Left cardiac atrium (tissue), 4 donors: ENCODE measurements at places on chromosomes 1 and 21.

DNA sequence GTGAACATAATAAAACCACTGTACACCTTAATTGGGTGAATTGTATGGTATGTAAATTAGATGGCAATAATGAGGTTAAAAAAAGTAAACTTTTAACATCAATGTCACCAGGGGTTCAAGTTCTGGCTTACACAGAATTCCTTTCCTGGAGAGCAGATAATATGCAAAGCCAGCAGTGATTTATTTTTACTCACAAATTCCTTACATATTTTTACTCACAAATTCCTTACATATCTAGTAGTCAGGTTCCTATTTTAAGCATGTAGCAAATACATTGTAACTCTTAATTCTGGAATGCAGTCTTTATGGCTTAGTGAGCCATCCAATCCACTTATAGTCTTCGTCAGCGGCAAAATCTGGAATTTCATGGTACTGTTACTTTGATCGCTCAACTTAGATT, 1.3 kb upstream of the UBE4B start:
- DNase-seq, result no peak

GRCh38 chr1:205668951-205669340, 11.4 kb downstream of the SLC45A3 start:
- DNase-seq, result no peak

- no peak for DNase-seq
Observed at GRCh38 chr1:98881901-98882300, 122.8 kb downstream of the PLPPR5 start.

- no peak for DNase-seq
Observed at GRCh38 chr1:248923352-248924338, 17.6 kb downstream of the PGBD2 start.

DNA sequence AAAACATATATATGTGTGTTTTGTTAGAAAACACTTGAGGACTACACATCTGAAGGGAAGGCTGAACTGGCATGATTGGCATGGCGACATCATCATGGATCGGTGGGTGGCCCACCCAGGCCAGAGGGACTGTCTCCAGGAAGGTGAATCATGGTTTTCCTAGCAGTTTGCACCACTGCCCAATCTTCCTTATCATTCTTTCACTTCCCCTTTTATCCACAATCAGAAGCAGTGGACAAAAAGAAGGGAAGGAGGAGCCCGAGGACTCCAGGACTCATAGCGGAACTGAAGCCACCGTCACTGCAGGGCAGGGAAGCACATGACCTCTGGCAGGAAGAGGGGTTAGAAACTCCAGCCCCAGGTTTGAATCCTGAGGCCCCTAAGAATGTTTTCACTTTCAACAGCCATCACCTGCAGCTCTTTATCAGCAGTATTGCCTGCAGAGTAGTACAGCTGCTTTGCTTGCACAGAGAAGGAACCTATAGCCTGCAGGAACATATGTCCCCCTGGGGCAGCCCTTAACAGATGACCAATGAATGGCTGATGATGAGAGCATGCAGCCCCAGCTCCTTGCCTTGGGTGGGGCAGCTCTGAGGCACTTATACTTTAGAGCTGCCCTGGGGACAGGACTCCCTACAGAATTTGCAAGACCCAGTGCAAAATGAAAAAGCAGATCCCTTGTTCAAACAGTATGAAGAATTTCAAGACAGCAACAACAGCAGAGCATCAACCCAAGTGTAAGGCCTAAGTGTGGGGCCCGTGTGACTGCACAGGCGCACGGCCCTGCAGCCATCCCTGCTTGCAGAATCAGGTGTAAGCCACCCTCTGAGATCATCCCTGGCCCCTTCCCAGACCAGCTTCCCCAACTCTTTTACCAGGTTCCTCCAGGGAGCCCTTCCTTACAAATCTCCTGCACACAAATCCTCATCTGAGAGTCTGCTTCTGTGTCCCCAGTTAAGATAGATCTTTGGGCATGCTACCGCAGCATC, 241.8 kb upstream of the IRF2BP2 start:
- peak; percentile 51 for DNase-seq

GRCh38 chr1:94872771-94873495, 52.8 kb downstream of the SLC44A3 start:
- no peak for DNase-seq

GRCh38 chr1:228381356-228381755, 25.3 kb downstream of the TRIM11 start:
- no peak for DNase-seq

GRCh38 chr1:118821801-118822200, 166.3 kb downstream of the TBX15 start:
- DNase-seq, result no peak

DNA sequence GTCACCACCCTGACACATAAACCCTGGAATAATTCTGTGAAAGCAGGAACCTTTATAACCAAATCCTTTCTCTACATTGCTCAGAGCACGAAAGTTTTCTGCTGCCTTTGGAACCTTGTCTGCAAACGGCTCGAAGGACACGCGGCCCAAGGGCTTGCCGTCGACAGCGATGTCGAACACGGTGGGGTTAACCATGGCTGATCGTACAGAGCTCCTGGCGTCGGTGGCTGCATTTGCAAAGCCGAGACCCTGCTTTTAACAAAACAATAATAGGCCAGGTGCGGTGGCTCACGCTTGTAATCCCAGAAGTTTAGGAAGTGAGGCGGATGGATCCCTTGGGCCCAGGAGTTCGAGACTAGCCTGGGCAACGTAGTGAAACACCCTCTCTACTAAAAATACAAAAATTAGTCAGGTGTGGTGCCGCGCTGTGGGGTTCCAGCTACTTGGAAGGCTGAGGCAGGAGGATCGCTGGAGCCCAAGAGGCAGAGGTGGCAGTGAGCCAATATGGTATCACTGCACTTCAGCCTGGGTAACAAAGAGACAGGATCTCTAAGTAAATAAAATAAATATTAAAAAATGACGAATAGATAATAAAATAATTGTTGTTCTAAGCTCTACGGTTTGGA, 2.2 kb upstream of the EIF2B3 start:
- no peak for DNase-seq

DNA sequence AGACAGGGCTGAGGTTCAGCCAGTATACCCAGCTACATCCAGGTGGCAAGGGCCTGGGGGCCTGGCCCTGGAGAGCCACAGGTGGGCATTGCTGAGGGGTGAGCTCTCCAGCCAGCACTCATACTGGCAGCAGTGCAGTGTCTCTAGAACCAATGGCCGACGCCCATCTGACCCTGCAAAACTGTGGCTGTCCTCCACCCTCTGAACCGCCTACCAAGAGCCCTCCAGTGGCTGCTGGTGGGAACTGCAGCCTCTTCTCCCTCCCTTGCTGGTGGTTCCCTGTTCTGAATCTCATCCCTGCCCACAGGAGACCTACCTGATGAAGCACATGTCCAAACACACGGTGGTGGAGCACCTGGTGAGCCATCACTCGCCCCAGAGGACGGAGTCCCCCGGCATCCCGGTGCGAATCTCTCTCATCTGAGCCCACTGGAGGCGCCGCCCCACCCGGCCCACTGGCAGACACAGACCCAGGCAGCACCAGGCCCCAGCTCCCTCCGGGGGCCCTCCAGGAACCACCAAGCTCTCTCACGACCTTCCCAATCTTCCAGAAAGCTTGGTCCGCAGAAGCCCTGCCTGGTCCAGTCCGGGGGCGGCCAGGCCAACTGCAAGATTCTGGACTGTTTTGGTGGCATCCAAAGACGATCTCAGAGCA, 22.1 kb downstream of the A3GALT2 start:
- DNase-seq, result peak; percentile 81

DNA sequence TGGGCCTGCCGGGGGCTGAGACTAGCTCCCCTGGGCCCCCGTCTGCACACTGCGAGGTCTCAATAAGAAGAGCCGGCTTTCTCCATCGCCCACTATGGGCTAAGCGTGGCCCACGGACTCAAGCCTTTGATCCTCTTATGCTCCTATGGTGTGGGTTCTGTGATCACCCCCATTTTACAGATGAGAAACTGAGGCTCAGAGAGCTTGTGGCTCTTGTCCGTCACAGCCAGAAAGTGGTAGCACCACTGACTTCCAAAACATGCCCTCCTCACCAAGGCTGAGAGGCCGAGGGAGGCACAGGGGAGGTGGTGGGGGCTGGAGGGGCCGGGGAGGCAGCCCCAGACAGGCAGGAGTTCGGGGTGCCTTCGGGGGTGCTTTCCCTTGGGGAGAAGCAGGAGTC, 39.0 kb upstream of the CASZ1 start:
- DNase-seq, result no peak

DNA sequence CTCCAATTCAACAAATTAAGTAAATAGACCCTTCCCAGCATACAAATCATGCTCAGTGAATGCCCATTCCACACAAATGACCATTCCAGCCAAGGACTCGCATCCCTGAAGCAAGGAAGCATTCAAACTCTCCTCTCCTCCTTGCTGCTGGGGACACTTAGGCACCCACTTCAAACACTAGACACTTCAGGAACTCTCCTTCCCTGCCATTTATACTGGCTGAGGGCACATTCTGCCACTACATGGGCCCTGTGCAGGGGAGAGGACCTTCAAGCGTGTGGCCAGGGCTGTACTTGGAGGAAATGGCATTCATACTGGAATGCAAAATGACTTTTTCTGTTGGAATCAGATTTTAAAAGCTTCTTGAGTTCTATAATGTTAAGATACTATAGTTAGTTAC, 22.3 kb downstream of the GJA5 start:
- DNase-seq, result no peak

GRCh38 chr1:166272155-166272554, 105.4 kb upstream of the FAM78B start:
- no peak for DNase-seq

- peak; percentile 83 for DNase-seq
Observed at GRCh38 chr1:165367375-165367993, 11.0 kb upstream of the LMX1A start.

- no peak for DNase-seq
Observed at GRCh38 chr1:183735069-183735860, 69.7 kb upstream of the RGL1 start.

GRCh38 chr1:153527023-153527682, 8.6 kb downstream of the S100A6 start:
- no peak for DNase-seq

DNA sequence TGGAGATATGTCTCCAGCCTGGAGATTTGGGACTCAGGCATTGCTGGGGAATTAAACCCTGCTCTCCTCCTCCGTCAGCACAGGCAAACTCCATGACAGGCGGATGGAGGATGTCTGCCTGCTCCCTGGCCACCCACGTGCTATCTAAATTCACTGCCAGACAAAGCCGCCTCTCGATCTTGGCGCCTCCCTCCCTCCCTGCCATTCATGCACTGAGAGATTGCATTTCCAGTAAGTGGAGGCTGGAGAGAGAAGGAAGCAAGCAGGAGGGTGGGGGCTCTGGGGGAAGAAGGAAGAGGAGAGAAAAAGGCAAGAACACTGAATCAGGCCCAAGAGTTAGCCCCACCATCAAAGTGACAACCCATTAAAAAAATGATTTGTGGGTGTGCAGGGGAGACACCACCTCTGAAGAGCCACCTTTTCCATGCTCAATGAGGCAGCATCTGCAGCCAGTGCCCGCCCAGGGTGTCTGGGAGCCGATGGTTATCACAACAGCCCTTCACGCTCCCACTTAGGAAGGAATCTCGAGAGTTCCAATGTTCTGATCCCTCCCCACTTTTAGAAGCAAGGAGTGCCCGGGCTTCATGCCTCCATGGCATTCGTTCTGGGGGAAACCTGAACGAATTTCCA, 183.0 kb downstream of the HIVEP3 start:
- DNase-seq, result peak; percentile 61

DNA sequence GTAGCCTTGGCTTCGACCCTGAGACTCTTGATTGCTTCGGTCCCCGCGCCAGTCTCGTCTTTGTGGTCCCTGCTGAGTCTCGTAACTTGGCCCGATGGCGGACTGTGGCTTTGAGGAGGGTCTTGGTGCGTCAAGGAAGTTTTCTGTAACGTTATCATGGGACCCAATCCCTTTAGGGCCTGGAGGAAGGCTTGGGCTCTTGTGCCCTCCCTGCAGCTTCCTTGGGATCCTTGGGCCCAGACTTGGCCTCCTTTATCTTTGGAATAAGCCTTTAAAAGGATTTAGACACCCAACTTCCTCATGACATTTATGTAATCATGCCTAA, 371 bp downstream of the ZMPSTE24 start:
- no peak for DNase-seq

- no peak for DNase-seq
Observed at GRCh38 chr1:99675292-99675691, 29.4 kb downstream of the PALMD start.
